ENCODE measurements at places on chromosomes 7 and 10.

DNA sequence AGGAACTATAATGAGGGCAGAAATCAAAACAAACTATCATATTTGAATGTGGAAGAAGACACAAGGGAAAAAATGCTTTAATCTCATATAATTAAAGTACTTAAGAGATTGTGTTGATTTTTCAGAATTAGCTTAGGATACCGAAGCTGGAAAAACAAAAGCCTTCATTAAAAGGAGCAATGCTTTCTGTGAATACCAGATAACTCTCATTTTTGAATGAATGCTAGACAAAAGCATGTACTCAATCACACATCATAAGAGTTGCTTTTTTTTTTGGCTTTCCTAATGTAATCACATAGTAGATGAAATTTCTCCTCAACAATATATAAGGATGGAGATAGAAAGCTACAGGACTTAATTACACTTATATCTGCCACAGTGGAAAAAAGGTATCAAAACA is 43.3 kb downstream of the CADPS2 start:
- no peak for DNase-seq

- DNase-seq = no peak
Measured at GRCh38 chr10:130929422-130930325, 381.8 kb downstream of the TCERG1L start.

DNA sequence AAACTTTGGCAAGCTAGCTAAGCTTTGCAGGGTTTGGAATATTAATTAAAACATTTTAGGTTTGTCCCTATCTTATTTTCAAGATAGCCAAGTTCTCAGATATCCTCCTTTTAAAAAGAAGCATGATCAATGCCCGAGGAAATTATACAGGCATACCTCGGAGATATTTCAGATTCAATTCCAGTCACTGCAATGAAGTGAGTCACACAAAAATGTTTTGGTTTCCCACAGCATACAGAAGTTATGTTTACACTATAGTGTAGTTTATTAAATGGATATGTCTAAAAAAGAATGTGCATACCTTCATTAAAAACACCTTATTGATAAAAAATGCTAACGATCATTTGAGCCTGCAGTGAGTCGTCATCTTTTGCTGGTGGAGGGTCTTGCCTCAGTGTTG is 382.9 kb upstream of the NPVF start:
- no peak for DNase-seq

GRCh38 chr10:126470991-126471390 is 82.7 kb upstream of the ADAM12 start:
- no peak for DNase-seq

GRCh38 chr7:44045226-44046014 is 918 bp downstream of the DBNL start:
- no peak for DNase-seq

DNA sequence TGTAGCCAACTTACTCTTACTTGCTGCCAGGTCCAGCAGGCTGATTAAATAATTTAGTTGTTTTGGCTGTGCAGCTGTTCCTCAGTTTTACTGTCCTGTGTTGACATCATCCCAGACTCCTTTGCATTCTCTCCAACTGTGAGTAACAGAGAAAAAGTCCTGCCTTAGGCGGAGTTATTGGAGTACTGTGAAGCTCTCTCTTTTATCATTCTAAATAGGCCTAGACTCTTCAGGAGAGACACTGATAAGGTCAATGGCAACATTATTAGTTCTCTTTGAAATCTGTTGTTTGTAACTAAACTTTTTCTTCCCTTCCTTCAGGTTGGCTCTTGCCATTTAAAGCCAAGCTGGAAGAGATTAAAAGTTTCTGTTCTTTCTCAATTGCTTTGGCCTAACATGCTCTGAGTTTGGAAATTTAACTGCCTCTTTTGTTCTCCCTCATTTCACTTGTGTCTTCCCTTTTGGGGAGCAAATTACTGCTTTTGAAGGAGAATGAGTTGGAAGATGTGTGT is 215.7 kb upstream of the CSTF2T start:
- no peak for DNase-seq

GRCh38 chr7:67346876-67347275 is 350.2 kb downstream of the TYW1 start:
- no peak for DNase-seq

DNA sequence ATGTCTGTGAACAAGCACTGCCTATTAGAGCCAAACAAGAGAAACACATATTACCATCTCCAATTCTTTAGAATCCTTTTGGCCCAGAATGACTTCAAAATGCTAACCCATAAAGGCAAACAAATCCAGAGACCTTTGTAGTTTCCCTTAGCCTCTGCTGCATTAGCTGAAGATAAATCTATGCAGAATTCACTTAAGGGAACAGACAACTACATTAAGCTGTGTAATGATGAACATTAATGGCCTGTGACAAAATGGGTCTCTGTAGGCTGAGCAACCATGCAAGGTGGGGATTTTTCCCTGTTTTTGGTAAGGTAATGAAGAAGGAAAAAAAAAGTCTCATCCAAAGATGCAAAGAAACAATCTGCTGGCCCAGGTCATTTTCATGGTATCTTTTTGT is 411.6 kb downstream of the EXOC4 start:
- no peak for DNase-seq

- DNase-seq = no peak
Measured at GRCh38 chr7:68700414-68700813, 897.9 kb upstream of the AUTS2 start.

GRCh38 chr7:4631380-4632179 is 50.5 kb upstream of the FOXK1 start:
- no peak for DNase-seq

GRCh38 chr10:58752665-58753064 is 240.0 kb downstream of the BICC1 start:
- DNase-seq = no peak

DNA sequence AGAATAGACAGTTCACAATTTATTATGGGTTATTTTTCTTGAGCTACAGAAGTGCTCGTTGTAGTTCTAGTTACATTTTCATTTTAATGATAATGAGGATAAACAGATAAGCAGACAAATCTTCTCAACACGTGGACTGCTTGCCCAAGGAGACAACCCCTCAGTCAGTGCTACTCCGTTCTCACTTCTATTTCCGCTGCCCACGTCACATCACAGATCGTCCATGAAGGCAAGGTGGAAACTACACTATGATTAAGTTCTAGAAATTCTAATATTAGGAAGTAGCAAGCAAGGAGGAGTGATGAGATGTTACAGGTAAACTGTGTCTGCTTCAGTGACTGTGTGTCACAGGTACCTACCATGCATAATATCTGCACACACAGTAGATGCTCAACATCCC is 210.5 kb downstream of the CHCHD3 start:
- DNase-seq = no peak

- no peak for DNase-seq
Measured at GRCh38 chr10:69146759-69147158, 22.8 kb downstream of the VPS26A start.

DNA sequence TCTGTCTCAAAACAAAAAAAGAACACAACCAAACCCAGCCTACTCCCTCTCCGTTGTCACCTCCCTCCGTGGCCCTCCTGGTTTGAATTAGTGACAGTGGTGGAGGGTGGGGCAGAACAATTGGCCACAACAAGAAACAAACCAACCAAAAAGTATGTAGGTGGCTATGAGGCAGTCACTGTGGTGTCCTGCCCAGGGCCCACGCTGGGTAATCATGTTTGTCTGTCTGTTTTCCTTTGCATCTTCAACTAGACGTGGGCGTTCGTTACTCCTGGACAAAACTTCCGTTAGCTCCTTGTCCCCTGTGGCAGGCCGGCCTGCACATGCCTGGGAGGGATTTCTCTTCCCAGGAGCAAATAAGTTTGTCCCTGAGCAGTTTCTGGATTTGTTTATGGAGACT is 78.4 kb downstream of the XRCC2 start:
- DNase-seq = no peak

DNA sequence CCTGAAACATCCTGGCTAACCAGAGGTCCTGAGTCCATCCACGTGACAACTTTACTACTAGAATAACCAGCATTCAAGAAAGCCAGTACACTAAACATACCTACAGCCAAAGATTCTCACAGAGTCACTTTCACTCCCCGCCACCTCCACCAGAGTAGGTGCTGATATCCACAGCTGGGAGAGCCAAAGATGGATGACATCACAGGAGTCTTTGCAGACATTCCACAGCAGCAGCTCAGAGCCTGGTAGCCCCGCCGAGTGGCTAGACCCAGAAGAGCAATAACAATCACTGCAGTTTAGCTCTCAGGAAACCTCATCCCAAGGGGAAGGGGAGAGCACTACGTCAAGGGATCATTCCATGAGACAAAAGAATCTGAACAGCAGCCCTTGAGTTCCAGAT is 13.5 kb upstream of the ADAM22 start:
- DNase-seq = no peak

DNA sequence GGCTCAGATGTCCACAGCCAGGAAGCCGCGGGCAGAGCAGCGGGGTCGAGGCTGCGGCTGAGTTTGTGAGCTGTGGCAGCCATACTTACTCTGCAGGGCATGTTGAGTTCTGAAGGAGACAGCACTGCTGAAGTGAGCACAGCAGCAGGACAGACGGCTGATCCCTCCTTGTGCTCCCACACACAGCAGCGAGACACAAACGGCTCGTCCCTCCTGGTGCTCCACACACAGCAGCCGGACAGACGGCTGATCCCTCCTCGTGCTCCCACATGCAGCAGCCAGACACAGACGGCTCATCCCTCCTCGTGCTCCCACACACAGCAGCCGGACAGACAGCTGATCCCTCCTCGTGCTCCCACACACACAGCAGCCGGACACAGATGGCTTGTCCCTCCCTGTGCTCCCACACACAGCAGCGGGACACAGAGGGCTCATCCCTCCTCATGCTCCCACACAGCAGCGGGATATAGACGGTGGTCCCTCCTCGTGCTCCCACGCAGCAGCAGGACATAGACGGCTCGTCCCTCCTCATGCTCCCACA is 305.1 kb downstream of the PTPRN2 start:
- DNase-seq = no peak

GRCh38 chr10:29748109-29748650 is 113.4 kb upstream of the SVIL start:
- DNase-seq = no peak

DNA sequence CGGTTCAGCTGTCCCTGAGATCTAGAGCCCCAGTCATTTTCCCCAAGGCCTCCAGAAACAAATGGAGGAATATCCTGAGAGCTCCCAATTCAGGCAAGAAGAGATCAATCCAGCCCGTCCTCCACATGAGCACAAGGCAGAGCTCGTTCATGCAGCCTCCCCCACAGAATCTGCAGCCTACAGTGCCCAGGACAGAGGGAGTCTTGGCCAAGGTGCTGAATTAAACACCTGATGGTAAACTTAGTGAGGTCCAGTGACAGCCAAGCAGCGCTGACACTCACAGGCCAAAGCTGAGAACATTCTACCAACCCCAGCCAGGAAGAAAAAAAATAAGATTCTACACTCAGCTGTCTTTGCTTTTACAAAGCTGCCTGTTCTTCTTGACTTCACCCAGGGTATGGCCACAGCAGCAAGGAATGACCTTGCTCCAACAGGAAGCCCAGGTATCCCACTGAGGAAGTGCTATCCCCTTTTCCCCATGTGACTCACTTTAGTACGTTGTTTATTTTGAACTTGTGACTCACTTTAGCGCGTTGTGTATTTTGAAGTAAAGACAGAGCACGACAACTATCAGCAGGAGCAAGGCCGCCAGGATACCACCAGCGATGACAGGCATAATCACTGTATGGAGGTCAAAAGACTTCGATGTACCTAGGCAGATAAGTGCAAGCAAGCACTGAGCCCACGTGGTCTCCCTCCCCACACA is 4.4 kb upstream of the CUZD1 start:
- DNase-seq = no peak

DNA sequence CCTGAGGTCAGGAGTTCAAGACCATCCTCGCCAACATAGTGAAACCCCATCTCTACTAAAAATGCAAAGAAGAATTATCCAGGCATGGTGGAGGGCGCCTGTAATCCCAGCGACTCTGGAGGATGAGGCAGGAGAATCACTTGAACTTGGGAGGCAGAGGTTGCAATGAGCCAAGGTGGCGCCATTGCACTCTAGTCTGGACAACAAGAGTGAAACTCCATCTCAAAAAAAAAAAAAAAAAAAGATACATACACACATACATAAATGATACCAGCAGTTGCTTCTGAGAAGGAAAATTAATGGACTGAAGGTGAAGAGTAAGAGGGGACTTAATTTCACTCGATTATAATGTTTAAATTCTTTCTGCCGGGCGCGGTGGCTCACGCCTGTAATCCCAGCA is 40.2 kb upstream of the PAX2 start:
- DNase-seq = no peak

GRCh38 chr7:70372768-70373515 is 759.0 kb upstream of the GALNT17 start:
- no peak for DNase-seq

DNA sequence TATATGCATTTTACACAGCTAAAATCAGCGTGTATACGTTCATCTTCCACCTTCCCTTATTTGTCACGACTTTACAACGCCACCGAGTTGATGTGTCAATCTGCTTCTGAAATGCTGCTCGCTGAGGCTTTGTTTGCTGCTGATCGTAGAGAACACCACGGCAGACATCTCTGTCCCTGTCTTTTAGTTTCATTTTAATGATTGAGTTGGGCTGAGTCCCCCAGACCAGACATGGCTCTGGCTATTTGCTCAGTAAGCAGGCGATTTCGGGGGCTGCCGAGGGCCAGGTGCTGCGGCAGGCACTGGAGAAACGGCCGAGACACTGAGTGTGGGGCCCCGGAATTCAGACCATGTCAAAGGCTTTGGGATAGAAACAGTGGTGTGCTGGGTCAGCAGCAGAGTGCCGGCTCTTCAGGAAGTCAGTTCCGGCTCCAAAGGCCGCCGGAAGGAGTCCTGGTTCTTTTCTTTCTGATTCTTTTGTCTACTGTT is 5.0 kb downstream of the LRRC27 start:
- DNase-seq = no peak

DNA sequence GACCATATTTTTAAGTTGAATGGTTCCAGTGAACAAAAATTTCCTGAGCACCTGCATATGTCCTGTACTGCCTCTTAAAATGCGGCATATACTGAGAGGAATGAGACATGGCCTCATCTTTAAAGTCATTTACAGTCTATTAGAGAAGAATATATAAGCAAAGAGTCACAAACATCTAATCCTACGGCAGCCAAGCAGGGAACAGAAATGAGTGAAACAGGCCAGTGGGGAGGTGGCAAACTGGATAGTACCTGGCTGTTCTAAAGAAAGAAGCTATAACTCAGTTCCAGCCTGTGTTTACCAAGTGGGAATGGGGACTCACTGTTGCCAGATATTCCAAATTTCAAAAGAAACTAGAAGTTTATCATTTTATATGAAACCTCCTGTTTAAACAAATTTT is 211.4 kb downstream of the VTI1A start:
- DNase-seq = no peak

- DNase-seq = no peak
Measured at GRCh38 chr7:89809291-89809690, 345.0 kb upstream of the STEAP1 start.

DNA sequence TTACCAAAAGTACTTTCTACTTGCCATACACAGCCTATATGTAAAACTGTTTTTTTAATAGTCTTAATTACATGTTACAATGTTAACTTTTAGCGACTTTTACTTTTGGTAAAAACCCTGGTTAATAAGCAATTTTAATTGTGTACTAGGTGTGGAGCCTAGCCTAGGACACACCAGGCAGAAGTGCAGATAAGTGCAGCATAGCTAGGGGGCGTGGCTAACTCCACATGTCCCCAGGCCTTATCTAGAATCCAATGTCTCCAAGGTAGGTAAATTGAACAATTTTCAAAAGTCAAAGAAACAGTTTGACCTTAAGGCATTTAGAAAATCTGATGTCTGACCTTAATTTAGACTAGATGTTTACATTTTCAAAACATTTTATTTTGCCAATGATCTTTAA is 858.7 kb downstream of the CCSER2 start:
- DNase-seq = no peak

GRCh38 chr10:61110188-61110844 is 166.3 kb upstream of the RHOBTB1 start:
- DNase-seq = no peak

Data from stimulated activated CD8-positive, alpha-beta memory T cell treated with anti-CD3 and anti-CD28 coated beads, Interleukin-4, amount 100 ng/mL, for 24 hours (primary cell).